ENCODE measurements at places on chromosomes 11 and 22.

GRCh38 chr11:35006389-35007128 lies 90.1 kb downstream of the PDHX start:
- DNase-seq, result no peak

DNA sequence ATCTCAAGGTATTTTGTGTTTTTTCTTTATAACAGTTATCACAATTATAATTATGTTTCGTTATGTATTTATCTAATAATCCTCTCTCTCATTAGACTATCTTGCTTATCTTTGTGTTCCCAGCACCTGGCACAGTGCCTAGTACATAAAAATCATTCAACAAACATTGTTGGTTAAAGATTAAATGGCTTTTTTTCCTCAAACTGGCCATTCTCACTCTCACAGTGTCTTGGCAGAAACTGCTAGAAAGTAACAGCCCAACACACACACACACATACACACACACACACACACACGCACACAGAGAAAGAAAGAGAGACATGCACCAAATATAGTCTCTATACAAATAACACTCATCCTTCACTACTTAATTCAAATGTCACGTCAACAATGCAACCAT lies 36.8 kb downstream of the OR10A6 start:
- DNase-seq, result no peak

DNA sequence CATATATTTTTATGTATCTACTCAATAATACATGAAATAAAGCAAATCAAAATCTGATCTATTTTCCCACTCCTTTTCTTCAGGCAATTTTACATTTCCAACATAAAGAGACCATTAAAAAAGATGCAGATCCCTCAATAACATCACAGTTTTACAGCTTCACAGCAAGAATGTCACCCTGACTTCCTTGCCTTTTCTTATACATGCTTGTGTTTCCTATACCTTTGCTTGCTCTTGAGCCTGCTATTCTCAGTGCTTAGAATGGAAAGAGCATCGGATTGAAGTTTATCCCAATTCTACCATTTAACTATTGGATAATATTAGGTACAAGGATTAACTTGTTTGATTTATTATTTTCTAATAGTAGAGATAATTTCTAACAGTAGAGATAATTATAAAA lies 176.7 kb downstream of the CNTN5 start:
- no peak for DNase-seq

- no peak for DNase-seq
These were observed 128.8 kb downstream of the MED15 start for GRCh38 chr22:20636075-20636812.

GRCh38 chr11:94493281-94494125 lies at the start of the genes ANKRD49 and MRE11:
TSS of gene ANKRD49 (plus strand) at chr11:94493984. CDS start at chr11:94496694, 2,710 bp downstream.
TSS of gene MRE11 (minus strand) at chr11:94493844. CDS start at chr11:94492801, 1,043 bp downstream.
- peak; percentile 97 for DNase-seq

DNA sequence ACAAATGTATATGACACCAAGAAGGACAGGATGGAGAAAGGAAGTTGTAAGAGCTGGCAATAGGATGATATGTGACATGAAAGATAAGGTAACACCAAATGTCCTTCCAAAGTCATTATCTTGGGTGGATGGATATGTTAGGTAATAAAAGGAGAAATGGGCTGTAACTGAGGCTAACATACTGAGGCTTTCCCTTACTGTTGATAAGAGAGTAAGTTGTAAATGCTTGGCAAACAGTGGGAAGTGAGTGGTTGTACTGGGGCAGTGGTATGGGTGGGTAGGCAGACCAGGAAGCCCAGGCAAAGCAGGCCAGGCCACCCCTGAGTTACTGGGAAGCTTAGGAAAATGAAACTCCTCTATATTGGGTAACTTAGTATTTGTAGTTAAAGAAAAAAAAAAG lies 73.7 kb downstream of the ARHGAP42 start:
- DNase-seq, result no peak

DNA sequence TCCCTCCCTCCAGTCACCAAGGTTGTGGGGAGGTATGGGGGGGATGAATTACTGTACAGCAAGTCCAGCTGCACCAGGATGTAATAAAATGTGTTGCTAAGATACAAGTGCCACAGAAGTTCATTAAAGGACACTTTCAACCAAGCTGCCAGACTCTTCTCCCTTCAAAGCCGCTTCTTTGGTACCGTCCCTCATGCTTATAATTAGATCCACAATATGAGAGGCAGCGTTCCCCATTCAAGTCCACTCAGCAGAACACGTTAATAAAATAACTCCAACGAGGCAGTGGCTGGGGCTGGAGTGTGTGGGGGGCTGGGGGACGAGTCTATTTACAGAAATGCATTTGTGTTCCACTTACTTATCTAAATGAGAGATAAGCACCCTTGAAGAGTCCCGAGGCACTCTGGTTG lies 14.7 kb downstream of the PHF21B start:
- no peak for DNase-seq

GRCh38 chr11:83436855-83437254 lies 150.7 kb upstream of the CCDC90B start:
- no peak for DNase-seq

DNA sequence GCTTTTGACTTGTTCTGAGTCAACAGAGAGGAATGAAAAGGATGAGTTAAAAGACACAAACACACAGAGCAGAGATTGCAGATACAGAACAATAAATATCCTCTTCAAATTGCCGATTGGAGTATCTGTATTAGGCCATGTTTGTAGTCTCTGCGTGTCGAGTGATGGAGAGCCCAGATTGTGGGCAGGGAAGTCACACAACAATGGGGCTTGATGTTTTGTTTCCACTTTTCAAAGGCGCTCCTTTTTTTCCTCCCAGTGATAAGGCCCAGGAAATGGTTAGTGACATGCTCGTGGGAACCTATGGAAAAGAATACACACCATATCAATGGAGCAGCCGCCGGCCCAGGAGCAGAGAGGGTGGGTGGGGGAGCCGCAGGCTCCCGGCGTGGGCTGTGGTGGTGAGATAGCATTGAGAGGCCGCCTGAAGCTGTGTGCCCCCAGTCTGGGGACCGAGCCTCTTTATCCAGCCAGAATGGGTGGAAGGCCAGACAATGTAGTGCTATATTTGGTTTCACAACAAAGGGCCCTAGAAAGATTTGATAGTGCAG lies 555.9 kb downstream of the INSC start:
- DNase-seq, result no peak

DNA sequence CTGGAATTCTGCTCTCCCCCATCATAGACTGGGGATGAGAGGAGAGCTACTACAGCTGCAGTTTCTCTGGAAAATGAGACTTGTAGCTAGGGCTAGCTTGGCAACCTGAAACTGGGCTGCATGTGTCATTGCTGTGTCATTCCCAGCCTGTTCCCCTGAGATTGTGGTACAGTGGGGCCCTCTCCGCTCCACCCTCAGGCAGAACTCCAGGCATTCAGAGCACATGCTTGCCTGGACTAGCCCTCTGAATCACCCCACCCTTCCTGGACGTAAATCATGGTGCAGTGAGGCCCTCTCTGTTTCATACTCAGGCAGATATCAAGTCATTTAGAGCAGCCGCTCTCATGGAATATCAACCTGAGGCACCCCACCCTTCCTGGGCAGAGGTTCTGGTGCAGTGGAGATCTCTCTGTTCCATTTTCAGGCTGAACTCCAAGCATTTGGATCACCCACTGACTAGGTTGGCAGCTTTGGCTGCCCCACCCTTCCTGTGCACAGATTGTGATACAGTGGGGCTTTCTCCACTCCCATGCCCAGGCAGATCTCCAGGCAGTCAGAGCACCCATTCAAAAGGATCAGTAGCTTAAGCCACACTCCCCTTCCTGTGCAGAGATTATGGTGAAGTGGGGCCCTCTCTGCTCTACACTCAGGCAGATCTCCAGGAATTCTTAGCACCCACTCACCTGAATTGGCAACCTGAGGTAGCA lies 274.4 kb downstream of the C11orf87 start:
- DNase-seq, result no peak

DNA sequence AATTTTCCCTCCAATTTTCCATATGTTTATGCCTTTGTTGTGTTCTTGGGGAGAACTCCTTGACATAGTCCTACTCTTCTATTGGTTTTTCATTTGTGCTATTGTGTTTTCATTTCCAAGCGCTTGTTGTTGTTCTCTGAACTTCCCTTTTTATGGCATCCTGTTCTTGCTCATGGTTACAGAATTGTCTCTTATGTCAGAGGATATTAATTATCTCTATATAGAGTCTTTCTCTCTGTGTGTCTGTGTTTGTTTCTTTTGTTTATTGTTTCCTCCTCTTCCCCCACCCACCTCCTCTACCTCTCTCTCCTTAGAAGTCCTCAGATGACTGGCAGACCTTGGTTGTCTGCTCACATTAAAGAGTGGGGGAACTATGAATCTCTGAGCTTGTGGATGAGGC lies 69.9 kb downstream of the HORMAD2 start:
- no peak for DNase-seq

DNA sequence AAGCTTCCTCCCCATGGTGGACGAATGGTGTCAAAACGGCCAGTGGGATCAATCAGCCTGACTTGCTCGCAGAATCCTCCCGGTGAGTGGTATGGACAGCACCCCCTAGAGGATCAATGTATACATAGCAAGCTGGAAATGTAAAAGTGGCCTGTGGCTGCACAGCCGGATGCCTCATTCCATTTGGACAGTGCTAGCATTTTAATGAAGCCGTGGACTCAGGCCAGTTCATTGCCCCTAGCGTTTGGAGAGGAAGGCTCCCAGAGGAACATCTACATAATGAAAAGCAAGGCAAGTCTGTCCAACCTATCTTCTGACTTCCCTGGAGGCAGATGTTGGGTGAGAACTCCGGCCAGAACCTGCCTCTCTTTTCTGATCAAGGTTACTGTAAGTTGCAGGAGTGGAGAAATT lies 942.3 kb downstream of the NTM start:
- DNase-seq, result peak; percentile 7

DNA sequence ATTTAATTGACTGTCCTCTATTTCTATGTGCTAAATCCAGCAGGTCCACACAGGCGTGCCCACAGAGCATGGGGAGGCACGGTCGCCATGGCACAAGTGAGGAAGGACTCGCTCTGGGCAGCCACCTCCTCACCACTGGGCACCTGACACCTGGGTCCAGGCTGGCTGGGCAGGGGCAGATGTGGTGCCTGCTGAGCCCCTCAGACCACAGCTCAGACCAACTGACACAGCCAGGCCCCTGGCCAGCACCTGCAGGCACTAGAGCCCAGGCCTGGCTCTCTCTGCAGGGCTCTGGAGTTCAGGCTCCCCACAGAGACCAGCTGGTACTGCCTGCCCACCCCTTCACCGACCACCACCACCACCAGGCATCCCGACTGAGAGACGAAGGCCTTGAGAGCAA lies 27.9 kb downstream of the LINC01488 start:
- no peak for DNase-seq

DNA sequence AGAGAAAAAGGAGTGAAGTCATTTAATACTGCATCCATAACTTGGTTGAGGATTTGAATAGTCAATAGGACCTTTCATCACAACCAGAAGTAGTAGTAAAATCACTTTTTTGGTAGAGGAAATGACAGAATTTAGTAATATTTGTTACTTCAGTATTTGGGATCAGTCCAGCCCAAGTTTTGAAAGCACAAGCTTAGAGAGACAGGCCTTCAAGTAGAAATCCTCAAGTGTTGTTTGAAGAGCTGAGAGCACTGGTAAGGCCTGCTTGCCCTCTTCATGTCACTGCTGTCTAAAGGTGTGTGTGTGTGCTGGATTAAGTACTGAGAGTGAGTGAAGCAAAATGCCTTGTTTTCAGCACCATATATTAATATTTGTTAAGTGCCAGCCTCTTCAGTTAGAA lies 137.3 kb downstream of the WNT11 start:
- DNase-seq, result no peak

- DNase-seq, result no peak
These were observed 38.4 kb downstream of the TOLLIP start for GRCh38 chr11:1271002-1271401.

- no peak for DNase-seq
These were observed 15.3 kb upstream of the OR10D3 start for GRCh38 chr11:124167826-124168231.

DNA sequence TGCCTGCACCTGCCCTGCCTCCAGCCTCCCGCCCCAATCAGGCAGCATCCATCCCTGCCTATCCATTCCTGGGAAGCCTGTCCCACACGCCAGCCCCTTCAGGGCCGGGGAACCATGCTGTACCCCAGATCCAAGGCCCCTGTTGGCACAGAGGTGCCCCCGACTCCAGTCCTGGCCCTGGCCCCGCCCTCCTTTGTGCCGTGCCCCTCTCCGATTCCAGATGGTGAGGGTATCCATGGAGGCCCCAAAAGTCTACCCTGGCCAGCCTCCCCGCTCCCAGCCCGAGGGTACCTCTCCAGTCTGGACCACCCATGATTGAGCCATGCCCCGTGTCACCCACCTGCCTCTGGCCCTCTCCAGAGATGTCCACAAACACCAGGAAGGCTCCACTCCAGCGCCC lies 2.7 kb upstream of the TH start:
- DNase-seq, result no peak

DNA sequence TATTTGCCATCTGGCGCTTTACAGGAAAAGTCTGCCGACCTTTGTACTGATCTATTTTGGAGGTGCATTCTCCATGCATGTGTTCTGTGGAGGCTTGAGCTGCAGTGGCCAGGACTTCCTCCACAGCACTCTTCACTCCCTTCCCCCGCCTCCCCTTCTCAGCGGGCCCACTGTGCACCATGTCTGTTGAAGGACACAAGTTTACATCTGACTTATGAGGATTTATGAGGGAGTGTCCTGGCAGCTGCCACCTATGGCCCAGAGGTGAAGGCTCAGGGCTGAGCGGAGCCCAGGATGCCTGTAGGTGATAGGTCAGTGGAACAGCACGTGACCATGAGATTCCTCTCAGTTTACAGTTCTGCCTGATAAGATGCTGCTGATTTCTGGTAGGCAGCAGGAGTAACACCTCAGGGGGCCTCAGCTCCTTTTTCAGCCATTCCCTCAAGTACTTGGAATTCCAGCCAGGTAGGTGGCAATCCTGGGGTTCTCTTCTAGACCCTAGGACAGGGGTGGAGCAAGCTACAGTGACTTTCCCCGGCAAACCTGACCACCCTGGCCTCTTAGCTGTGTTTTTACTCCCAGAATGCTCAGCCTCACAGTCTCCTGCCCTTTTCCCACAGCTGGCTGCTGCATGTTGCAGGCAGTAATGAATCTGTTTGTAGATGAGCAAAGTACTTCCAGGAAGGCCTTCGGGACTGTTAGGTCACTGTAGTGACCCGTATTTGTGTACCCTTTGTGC lies 59.9 kb downstream of the PPFIBP2 start:
- no peak for DNase-seq

- no peak for DNase-seq
These were observed 41.9 kb downstream of the ANO5 start for GRCh38 chr11:22234743-22235142.

GRCh38 chr22:39135092-39135896 lies 17.2 kb downstream of the CBX7 start:
- DNase-seq, result peak; percentile 68

GRCh38 chr11:113167599-113167998 lies 146.8 kb upstream of the TTC12 start:
- no peak for DNase-seq

Data from A549 (cell line).